ENCODE measurements at places on chromosomes 7 and 10. TPM values are rescaled to one million over a fixed set of nuclear protein-coding genes. Genes with fewer than 3 reads are reported as not detected.

Gene C10orf53
- not detected for total RNA-seq

Gene WNT8B
- not detected for total RNA-seq

Gene TMEM176B
- not detected for total RNA-seq

Gene ZNF853
- total RNA-seq, result 10.6 TPM

Gene PTER
- total RNA-seq, result 7.6 TPM

Gene MYH16
- not detected for total RNA-seq

Gene ANKRD2
- total RNA-seq, result 0.26 TPM

Gene SLIT1
- 0.04 TPM for total RNA-seq

Gene HMX3
- total RNA-seq, result 0.12 TPM

Gene UCMA
- total RNA-seq, result not detected

Gene MYPN
- total RNA-seq, result 0.13 TPM

Gene EPO
- total RNA-seq, result not detected

Gene KAT6B
- 21.1 TPM for total RNA-seq

Gene TDRD1
- total RNA-seq, result 0.61 TPM

Gene GIMAP8
- not detected for total RNA-seq
